ENCODE measurements at places on chromosomes 7 and 10. TPM values are rescaled to one million over a fixed set of nuclear protein-coding genes. Genes with fewer than 3 reads are reported as not detected.

The C7orf33 gene
- total RNA-seq: not detected

The SDK1 gene
- total RNA-seq: 1.3 TPM

The TBATA gene
- not detected for total RNA-seq

The RADIL gene
- 4.5 TPM for total RNA-seq

The VGF gene
- total RNA-seq: not detected

The TAS2R41 gene
- total RNA-seq: not detected

The SH2B2 gene
- 1.0 TPM for total RNA-seq

The NACAD gene
- 3.8 TPM for total RNA-seq

The SLC13A4 gene
- 0.44 TPM for total RNA-seq

The OLAH gene
- not detected for total RNA-seq

The SLC18A3 gene
- not detected for total RNA-seq

The EGR2 gene
- total RNA-seq: 0.52 TPM

DNA sequence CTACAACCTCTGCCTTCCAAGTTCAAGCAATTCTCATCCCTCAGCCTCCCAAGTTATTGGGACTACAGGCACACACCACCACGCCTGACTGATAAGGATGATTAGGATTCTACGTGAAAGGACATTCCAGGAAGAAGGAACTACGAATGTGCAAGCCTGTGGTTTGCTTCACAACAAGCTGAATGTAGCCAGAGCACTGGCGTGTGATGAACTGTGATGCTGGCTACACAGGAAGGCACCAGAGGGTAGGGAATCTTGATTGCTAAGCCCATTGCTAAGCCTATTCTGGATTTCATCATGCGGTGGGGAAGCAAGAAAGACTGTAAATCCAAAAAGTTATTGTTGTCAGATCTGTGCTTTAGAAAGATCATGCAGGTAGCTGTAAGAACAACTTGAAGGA, 72.3 kb upstream of the SRRM3 start:
- no peak for DNase-seq

GRCh38 chr10:66513504-66513903, 412.3 kb upstream of the LRRTM3 start:
- DNase-seq: no peak

DNA sequence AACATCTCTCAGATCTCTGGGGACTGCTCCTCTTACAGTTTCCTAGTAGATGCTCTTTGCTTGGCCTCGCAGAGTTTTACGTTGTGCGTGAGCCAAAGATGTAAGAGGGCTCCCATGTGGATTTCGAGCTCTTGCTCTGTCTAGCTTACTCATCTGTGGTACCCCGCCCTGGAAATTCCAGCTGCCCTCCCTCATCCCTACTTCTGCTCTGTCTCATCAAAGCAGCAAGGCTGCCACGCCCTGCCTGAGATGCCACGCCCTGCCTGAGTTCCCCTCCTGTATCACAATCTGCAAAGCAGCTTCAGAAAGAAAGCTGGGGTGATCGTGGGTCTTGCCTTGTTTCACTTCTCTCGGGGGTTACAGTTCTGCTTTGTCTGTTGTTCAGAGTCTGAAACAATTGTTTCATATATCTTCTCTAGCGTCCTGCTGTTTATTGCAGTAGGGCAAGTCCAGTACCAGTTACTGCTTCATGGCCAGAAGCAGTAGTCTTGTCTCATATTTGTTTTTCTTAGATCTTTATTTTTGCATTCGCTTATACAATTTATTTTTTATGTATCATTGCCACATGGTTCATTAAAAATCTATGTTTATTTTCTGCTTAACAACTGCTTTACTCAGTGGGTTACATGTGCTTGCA, 36.1 kb upstream of the CCNY start:
- peak; percentile 23 for DNase-seq

- no peak for DNase-seq
Measured at GRCh38 chr7:13920053-13920697, 69.3 kb downstream of the ETV1 start.

DNA sequence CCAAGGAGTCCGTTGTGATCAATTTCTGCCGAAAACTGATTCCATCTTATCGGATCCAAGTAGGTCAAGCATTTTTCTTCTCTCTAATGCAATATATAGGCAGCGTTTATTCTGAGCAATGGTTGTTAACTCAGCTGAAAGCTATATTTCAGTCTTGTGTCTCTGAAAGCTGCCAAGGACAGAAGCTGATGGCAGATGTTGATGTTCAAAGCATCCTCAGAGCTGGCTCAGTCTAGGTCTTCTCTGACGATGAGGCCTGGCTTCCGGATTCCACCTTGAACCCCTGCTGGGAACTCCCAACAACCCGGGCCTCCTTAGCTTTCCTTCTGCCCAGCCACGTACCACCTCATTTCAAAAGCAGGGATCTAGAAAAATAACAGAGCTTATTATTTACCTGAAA, 863.6 kb downstream of the NRG3 start:
- no peak for DNase-seq

DNA sequence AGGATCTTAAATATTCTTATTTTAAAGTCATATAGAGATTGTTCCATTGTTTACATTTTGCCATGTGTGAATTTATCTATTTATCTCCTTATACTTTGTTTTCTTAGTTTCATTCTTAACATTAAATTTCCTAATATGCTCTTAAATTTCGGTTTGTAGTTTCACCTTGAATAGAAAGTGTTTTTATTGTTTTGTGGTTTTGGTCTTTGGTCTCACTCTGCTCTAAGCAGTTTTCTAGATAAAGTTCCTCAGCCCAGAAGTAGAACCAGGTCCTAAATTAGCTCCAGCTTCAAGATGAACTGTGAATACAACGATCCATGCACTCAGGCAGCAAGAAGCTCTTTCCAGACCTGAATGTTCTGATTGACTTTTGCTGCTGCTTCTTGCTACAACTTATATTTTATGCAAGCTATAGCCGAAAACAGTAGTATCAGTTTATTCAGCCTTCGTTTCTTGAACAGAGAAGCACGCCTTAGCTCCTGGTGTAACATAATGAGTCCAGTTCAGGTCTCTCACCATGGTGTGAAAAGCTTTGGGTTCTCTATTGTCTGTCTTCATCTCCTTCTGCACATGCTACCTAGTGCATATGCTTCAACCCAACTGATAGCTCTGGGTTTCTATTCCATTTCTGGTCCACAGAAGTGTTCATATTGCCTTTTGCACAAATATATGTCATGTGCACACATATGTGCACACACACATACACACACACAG, 95.3 kb downstream of the SEM1 start:
- no peak for DNase-seq

DNA sequence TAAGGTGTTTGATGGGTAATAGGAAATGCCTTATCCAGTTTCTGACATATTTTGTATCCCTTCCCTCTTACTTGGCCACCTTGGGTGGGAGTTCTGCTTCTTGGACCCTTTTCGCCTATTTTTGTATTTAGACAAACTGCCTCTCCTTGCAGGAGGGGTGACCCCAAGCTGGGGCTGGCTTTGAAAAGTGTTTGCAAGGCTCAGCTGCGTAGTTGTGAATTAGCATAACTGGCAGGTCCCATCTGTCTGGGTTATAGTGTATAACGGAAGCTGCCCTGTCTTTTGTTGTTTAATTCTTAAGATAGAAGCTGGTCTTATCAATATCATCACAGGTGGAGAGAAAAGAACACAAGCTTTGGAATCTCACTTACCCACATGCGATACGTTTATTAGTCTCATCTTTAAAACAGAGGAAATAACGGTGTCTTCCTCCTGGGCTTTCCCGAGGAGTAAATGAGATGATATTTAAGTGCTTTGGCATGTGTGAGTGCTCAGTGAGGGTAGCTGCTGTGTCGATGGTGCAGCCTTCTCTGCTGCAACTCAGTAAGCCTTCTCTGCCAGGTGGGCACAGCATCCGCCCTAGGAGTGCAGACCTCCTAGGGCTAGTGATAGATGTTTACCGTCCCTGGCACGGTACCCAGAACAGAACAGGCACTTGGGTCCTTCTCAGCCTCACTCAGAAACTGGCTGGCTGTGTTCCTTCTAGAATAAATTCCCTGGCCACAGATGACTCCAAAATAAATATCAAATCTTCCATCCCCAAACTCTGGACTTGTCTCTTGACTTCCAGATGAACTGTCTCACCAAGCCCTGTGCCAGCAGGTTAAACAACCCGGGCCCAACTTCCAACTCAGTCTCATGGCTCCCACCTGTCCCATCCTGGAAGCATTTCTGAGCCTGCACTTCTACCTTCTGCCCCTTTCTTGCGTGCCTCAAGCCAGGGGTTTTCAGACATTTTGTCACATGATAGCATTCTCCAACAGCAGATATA, 227.3 kb downstream of the GFRA1 start:
- no peak for DNase-seq

- DNase-seq: peak; percentile 57
Measured at GRCh38 chr10:133307776-133308420, 774 bp downstream of the TUBGCP2 start.

GRCh38 chr7:18445483-18445882, 50.1 kb upstream of the HDAC9 start:
- DNase-seq: no peak

DNA sequence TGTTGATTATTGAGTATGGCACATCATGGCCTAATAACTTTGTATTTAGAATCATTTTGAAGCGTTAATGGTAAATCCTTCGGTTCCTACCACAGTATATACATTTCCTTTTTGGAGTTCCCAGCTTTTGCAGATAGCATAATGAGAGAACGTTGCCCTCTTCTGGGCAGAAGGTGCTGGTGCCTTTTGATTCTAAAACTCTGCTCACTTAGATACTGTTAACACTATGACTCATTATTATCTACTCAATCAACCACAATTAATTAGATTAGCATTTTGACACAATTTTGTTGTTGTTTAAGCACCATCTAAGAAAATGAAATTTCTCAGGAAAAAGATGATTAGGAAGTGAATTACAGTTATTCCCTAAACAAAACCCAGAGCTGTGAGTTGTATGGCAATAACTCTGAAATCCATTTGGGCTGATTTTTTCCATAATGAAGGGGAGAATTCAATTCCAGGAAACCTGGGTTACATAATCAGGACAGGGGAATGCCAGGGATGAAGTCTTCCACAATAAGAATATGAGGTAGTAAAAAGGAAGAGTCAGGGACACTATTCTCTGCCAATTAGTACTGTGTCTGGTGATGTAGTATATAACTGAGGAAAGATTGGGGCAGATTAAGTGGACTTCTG, 11.5 kb upstream of the DLD start:
- no peak for DNase-seq

GRCh38 chr7:87188930-87189329, 30.6 kb downstream of the TMEM243 start:
- no peak for DNase-seq

GRCh38 chr10:44935201-44935965, 24.2 kb upstream of the RASSF4 start:
- DNase-seq: peak; percentile 78

- DNase-seq: no peak
Measured at GRCh38 chr7:151807846-151808245, 69.1 kb downstream of the PRKAG2 start.

DNA sequence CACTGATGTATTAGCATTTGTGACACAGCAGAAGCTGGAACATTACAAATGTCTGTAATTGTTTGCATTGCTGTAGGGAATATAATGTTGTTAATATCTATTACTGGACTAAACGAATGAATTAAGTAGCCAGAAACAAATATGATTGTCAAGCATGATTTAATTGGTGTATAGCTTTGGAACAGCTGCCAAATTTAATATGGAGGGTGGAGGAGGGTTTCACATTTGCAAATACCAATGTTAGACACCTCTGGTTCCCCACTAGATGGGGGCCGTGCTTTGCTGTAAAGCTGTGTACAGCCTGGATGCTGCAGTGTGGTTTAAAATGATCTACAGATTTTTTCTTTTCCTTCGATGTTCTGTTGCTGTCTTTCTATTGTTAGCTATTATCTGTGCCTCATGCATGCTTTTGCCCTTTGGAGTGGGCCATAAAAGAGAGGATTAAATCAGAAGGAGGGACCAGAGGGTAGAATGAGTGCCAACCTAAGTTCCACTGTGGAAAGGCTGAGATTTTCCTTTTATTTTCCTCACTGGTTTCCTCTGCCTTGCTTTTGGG, 23.1 kb downstream of the DNAJB9 start:
- DNase-seq: no peak

DNA sequence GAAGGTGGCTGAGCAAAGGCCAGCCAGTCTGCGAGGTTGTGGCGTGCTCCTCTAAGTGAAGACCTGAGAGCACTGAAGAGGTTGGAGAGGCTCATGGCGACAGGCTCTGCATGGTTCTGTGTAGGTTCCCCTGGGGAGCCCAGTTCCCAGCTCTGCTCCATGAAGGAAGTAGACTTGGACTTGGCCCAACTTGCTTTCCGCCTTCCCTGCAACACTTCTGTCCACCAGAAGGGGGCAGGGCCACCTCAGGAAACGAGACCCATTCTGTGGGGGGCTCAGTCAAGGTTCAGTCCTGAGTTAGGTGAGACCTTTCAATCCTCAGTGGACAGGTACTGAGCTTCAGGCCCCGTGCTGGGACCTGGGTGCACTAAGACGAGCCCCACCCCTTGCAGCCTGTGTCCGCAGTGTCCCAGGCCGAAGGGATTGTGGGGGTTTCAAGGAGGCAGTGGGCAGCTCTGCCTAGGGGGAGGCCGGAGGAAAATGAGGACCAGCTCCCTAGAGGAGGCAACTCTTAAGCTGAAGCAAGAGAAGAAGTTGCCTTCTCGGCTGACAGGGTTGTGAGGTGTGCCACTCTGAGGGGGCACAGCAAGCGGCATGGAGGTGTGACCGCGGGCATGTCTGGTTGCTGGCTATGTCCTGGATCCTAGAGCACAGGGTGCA, 15.0 kb upstream of the PCBD1 start:
- DNase-seq: peak; percentile 66

DNA sequence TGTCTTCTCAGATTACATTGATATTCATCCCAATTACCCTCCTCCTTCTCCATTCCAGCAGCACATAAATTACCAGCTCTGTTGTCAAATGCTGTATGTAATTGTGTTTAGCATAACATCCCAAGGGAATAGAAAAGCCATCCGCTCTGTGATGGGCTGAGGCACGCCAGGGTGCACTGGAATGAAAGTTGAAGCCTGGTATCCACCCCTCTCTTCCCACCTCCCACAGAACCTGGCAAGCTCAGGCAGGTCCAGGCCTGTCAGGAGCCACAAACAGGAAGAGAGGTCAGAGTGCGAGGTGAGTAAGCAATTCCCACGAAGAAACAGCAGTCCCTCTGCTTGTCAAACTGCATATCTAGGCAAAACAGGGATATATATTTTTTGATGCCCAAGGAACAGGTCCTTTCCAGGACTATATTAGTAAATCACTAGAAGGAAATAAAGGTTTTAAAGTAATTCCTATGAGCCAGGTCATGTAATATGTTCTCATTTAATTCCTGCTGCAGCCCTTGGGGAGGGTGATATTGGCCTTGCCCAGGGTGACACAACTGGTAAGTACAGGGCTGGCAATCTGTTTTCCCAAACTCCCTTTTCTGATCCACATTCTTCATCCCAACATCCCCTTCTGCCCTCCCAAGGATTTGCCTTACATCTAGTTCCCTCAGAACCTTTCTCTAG, 155.6 kb upstream of the GHITM start:
- DNase-seq: no peak
